ENCODE measurements at places on chromosomes 13 and 19. TPM values are rescaled to one million over a fixed set of nuclear protein-coding genes. Genes with fewer than 3 reads are reported as not detected.

GRCh38 chr19:47433121-47433520 is 13.8 kb upstream of the MEIS3 start:
- no peak for DNase-seq

ZNF234 gene
- total RNA-seq, result 6.0 TPM

DNA sequence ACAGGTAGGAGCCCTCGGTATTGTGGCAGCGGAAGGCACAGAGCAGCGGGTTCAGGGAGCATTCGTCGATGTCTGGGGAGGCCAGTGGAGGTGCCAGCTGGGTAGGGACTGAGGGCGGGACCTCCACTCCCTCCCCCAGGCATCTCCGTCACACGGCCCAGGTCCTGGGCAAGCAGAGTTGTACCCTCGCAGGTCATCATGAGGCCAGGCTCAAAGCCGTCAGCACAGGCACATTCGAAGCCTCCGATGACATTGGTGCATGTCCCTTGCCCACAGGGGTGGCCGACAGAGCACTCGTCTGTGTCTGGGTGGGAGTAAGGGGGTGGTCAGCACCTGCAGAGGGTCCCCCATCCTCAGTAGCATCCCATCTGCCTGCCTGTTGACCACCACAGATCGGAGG is 35.3 kb downstream of the CCL25 start:
- no peak for DNase-seq

DNA sequence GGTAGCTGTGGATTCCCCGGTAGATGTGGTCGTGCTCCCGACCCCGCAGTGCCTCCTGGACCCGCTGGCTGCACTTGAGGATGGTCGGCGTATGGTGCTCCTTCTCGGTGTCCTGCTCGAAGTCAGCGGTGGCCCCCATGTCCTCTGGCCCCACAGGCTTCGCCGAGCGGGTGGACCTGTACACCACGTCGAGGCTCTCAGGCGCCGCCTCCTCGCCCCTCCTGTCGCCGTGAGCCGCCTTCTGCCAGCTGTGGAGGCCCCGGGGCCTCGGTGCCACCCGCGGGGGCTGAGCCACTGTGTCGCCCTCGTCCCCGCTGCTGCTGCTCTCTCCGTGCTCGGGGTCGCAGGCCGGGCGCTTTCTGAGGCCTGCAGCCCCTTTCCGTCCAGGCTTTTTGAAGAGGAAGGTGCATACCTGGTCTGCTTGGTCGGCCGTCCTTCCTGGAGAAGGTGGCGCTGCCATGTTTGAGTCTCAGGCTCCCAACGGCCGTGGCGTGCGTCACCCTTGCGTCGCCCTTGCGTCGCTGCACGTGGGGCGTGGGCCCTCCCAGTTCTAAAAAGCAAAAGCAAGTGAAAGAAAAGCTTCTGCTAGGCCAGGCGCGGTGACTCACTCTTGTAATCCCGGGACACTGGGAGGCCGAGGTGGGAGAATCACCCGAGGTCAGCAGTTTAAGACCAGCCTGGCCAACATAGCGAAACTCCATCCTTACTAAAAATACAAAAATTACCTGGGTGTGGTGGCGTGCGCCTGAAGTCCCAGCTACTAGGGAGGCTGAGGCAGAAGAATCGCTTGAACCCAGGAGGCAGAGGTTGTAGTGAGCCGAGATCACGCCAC is at the start of gene RNF113B:
RNF113B (minus strand) TSS at position 493 of the 832 bp plus-strand sequence; CDS start at position 460, 33 bp downstream.
- DNase-seq, result no peak

GRCh38 chr19:2775556-2776430 is 7.3 kb downstream of the SGTA start:
- DNase-seq, result no peak

DNA sequence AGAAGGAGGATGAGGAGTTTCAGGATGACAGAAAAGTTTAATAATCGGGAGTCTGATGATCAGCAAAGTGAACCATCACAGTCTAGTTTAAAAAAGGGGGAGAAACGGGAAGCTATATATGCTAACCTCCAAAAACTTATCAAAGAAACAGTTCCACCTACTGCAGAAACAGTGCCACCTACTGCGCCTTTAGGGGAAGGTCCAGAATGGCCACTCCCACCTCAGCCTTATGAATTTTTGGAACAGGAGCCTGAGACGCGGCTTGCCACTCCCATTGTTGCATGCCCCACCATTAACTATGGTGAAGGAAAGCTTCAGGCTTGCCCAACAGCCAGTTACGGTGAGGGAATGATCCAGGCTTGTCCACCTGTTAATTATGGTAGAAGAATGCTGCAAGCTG is 929.0 kb downstream of the SLITRK6 start:
- no peak for DNase-seq
